ENCODE measurements at places on chromosomes 7 and 10.

- no peak for DNase-seq
Measured at GRCh38 chr10:108861181-108861754, 1062.0 kb downstream of the XPNPEP1 start.

GRCh38 chr7:77409739-77410547 is 6.2 kb downstream of the GSAP start:
- no peak for DNase-seq

DNA sequence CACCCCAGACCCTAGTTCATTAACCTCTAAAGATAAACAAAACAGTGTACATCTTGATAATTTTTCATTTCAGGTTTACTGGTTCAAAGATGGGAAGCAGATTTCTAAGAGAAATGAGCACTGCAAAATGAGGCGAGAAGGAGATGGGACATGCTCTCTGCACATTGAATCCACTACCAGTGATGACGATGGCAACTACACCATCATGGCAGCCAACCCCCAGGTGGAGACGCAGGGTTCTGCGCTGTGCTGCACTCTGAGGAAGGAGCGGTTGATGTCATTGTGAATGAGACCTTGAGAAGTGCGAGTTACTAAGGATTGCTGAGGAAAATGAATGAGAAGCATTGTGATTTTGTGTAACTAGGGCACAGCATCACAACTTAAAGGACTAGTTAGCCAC is 37.6 kb downstream of the ATOH7 start:
- no peak for DNase-seq

DNA sequence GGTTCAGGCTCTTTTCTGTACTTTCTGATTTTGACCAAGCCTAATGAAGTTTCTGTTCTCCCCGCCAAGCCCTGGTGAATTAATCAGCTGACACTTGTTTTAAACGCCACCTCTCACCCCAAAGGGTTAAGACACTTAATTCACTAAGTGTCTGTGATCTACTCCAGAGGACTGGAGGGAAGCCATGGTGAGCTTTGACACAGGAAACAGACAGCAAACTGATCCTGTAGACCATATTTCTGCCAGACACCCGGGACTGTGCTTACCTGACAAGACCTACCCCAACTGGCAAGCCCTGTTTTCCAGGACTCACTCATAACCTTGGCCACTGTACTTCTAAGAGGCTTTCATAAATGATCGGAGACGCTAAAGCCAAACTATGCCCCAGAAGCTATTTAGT is 126.0 kb downstream of the STRA8 start:
- DNase-seq = no peak

- DNase-seq = no peak
Measured at GRCh38 chr7:154653281-154653680, 349.6 kb downstream of the PAXIP1 start.

DNA sequence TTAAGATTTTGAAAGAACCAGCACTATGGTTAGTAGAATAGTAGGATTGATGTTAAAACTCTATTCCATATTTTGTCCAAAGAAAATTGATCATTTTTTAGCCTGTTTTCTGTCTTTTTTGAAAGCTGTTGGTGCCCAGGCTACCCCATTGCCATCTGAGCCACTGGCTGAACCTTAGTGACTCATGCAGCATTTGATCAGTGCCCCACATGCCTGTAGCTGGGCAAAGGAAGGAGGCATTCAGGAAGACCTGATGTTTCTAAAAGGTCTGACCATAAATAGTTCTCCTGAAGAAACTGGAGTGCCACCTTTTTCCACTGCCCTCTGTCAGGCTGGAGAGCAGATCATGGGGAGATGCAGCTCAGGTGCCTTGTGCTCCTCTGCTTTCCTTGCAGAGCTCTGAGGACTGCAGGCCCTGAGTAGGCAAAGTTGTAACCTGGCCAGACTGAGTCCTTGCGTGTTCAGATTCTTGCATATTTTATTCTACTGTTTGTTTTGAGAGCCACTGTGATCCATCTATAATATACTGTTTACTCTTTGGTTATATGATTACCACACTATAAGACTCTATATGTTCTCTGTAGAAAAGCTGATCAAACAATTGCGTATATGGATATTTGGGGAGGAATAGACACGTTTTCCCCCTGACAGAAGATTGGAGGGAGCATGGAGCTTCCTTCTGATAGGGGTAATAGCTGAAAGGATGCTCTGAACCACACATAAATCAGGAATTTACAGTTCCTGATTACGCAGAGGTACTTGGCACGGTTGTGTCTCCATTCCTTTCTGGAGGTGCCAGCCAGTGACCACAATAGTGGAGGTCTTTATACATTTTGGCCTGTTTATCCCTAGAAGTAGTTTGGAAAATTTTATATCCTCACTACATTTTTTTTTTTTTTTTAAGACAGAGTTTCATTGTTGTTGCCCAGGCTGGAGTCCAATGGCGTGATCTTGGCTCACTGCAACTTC is 48.9 kb upstream of the GJD4 start:
- no peak for DNase-seq

GRCh38 chr10:50404021-50404773 is 152.9 kb upstream of the ASAH2 start:
- no peak for DNase-seq

GRCh38 chr10:3578682-3579081 is 206.3 kb downstream of the KLF6 start:
- no peak for DNase-seq

- DNase-seq = no peak
Measured at GRCh38 chr10:33129141-33129995, 171.3 kb upstream of the ITGB1 start.

DNA sequence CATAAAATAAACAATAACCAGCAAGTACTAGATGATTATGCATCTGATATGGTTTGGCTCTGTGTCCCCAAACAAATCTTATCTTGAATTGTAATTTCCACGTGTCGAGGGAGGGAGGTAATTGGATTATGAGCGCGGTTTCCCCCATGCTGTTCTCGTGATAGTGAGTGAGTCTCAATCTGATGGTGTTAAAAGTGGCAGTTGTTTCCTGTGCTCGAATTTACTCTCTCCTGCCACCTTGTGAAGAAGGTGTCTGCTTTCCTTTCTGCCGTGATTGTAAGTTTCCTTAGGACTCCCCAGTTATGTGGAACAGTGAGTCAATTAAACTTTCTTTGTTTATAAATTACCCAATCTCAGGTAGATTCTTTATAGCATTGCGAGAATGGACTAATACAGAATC is 15.1 kb downstream of the CNTNAP2 start:
- no peak for DNase-seq

DNA sequence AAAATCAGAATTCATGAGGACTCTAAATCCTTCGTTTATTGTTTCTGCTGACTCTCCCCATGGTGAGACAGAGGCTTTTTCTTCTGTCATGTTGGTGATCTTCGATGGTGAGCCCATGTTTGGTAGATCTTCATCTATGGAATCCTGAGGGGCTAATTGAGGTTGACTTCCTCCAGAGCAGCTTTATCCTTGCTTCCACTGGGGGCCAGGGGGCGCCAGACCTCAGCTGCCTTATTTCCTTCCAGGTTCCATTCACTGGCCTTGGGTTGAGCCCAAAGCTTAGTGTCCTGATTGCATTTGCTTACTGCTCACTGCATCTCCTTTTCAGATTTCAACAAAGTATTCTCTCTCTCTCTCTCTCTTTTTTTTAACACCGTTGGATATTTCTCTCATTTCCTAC is 80.7 kb downstream of the GCC1 start:
- peak; percentile 10 for DNase-seq

GRCh38 chr10:50909334-50910014 is 24.0 kb upstream of the A1CF start:
- DNase-seq = no peak

DNA sequence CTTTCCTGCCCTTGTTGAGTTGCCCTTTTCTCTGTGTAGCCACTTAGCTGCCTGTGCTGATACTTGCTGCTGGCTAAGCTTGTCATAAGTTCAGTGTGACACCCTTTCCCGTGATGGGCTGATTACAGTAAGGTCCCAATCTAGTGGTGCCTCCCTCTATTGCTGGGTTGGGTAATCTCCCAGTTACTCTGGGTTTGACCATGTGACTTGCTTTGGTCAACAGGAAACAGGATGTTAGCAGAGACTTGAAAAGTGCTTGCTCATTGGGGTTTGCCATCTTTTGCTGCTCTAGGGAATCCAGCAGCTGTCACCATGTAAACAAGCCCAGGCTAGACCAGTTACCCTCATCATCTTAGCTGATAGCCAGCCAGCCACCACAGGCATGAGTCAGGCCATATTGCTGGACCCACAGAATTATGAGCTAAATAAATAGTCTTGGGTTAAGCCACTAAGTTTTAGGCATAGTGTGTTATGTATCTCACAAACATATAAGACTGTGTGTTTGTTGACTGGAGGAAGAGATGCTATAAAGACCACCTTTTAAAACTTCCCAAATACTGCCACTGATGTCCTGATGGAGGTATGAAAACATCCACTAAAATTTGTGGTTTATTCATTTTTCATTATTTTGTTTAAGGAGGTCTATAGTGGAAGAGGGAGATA is 4.0 kb upstream of the LEP start:
- no peak for DNase-seq

GRCh38 chr7:149872419-149873073 is 1.2 kb upstream of the ATP6V0E2 start:
- no peak for DNase-seq

DNA sequence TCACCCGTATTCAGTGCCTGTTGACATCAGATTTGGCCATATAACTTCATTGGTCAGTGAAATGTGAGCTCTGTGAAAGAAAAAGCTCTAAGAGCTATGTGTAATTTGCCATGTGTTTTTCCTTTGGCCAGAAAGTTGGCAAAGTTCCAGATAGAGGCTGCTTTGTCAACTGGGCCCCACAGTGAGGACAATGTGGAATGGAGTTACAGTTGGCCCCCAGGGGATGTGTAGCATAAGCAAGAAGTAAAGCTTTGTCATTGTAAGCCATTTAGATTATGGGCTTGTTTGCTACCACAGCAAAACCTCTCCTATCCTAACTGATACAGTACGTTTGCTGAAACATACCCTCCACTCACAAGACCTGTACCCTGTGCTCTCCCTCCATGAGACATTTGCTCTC is 119.1 kb upstream of the HABP2 start:
- DNase-seq = no peak

DNA sequence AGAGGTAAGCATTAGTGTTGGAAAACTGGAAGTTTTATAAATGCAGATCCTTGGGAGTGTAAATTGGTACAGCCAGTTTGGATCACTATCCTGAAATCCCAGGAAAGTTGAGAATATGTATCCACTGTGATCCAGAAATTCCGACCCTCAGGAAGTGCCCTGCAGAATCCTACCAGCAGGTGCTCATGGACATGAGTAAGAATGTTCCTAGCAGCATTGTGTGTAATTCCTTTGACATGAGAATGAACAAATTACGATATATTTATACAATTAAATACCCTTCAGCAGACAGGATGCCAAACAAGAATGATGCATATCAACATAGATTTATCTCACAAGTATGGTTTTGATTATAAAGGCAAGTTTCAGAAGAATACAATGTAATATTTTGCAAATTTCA is 181.6 kb downstream of the XPNPEP1 start:
- no peak for DNase-seq

- no peak for DNase-seq
Measured at GRCh38 chr7:85664341-85664740, 477.5 kb upstream of the SEMA3D start.

DNA sequence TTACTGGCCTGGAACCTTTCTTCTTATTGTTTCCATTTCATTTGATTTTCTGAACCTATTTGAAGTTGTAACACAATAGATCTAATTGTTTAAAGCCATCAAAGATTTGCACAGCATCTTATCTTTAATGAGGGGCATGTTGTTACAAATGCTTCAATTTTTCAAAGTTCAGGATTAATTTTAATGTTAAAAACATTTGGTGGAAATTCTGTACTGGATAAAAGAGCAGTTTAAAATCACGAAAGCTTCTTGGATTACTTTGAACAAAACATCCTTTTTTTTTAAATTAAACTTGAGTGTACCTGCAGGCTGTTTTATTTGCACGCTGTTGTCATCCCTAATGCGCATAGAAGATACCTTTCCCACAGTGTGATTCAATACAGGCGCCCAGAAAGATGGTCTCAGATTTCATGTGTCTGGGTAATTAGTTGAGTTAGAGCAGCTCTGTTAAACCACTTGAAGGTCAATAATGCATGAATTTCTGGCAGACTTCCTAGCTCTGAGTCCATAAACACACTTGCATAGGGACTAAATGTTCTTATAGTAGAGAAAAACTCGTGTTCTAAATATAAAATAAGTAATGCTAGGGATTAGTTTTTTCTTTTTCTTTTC is 29.3 kb upstream of the DDX50 start:
- no peak for DNase-seq

GRCh38 chr7:80370587-80370986 is 141.3 kb downstream of the GNAT3 start:
- DNase-seq = no peak

GRCh38 chr10:79424221-79425073 is 21.0 kb downstream of the ZCCHC24 start:
- no peak for DNase-seq

GRCh38 chr7:1884583-1885350 is 214.7 kb downstream of the ELFN1 start:
- no peak for DNase-seq

GRCh38 chr7:24381894-24382505 is 98.0 kb downstream of the NPY start:
- no peak for DNase-seq

- no peak for DNase-seq
Measured at GRCh38 chr7:897771-898376, 21.5 kb downstream of the GET4 start.

- no peak for DNase-seq
Measured at GRCh38 chr10:133337370-133337725, 652 bp upstream of the CALY start.

GRCh38 chr10:78805176-78805575 is 263.6 kb upstream of the ZMIZ1 start:
- DNase-seq = no peak

DNA sequence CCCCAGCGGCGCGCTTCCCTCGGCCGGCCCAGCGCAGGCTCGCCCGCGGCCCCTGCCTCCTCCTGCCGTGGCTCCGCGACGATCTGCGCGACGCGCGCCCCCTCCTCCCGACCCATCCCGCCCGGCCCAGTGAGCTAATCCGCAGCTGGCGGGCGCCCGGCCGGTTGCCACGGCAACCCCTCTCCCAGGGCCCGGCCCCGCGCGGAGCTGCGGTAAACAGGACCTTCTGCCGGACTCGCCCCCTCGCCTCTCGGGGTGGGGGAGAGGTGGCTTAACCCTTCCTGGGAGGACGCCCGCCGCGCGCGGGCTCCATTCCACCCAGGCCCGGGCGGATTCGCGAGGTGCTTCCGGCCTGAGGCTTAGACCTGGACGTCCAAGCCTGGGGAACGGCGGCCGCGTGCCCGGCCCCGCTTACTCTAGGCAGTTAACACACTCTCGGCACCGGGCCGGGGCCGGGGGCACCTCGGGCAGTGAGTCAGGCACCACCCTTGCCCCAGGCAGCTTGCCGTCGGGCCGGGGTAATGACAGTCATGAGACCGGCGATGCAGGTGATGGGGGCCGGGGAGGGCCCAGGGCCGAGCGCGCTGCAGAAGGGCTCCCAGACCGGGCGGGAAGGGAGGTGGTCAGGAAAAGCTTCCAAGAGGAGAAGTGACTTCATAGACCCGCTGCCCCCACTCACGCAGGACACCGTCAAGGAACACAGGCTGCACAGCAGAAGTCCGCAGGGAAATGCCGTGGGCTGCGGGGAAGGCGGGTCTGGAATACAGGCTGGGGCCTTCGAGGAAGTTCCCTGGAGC is at the start of gene DENND2A:
DENND2A (minus strand) TSS at position 87 of the 797 bp plus-strand sequence. CDS start 38,416 bp downstream, outside the sequence.
- DNase-seq = no peak
